ENCODE measurements at places on chromosomes 6 and 20.
A peak's percentile ranks its signal among the peaks of the same experiment; 100 is the strongest.

DNA sequence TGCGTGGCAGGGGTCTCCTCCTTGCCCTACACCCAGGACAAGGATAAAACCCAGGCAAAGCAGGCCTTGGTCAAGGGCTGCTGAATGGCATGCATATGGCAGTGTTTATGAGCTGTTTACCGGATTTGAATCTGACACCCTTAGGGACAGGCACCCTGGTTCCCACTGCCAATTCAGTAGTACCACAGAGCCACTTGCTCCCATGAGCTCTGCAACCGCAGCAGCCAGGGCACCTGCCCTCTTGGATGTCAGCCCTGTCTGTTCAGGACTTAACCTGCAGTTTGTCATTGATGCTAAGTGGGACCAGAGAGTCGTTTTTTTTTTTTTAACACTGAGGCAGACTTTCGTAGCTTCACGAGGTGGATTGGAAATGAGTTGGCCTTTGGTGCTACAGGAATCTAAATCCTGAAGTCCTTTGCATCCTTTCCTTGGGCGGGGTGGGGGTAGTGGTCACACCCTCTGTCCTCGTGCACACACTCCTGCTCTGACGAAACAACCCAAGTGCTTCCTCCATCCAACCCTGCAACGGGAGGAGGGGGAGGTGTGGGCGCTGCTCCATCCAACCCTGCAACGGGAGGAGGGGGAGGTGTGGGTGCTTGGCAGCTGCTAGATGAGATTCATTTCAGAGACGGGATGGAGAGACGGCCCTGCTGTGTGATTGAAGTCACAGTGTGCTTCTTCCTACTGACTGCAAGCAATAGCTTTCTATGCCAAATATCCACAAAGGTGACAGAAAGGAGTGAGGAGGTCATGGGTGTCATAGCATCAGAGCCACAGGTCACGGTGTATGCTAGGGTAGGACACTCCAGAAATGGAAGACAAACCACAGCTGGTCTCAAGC lies 166.5 kb downstream of the SMOC2 start:
- no peak for DNase-seq

DNA sequence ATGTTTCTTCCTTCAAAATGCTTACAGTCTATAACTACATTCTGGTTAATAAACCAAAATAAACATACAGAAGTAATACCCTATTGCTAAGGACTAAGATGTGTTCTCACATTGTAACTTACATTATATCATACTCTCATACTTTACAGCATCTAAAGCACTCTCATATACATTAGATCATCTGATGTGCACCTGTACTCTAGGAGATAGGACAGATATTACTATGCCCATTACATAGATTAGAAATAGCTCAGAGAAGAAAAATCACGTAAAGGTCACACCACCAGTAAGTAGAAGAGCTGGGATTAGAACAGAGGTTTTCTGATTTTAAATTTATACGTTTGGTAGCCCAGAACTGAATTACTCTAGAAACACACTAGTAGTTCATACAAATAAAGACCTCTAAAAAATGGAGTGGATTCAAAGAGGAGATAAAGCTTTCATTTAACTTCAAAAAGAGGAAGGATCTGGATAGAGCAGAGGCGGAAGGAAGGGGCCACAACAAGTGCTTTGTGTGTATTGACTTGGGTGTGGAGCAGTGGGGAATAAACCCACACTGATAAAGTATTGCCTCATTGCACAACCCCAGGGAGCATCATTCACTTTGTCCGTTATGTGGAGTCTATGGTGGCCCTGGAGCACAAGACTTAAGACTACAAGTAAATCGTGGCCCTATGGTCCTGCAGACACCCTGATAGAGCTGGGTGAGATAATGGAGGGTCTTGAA lies 30.9 kb downstream of the SLC2A12 start:
- DNase-seq: no peak

GRCh38 chr20:50629670-50630045 lies 61.7 kb downstream of the RIPOR3 start:
- DNase-seq: no peak

- peak; percentile 14 for DNase-seq
Observed at GRCh38 chr20:36541227-36541767, at the start of gene MYL9. MYL9 (plus strand) TSS chr20:36541519; CDS start chr20:36544885, 3,366 bp downstream.

DNA sequence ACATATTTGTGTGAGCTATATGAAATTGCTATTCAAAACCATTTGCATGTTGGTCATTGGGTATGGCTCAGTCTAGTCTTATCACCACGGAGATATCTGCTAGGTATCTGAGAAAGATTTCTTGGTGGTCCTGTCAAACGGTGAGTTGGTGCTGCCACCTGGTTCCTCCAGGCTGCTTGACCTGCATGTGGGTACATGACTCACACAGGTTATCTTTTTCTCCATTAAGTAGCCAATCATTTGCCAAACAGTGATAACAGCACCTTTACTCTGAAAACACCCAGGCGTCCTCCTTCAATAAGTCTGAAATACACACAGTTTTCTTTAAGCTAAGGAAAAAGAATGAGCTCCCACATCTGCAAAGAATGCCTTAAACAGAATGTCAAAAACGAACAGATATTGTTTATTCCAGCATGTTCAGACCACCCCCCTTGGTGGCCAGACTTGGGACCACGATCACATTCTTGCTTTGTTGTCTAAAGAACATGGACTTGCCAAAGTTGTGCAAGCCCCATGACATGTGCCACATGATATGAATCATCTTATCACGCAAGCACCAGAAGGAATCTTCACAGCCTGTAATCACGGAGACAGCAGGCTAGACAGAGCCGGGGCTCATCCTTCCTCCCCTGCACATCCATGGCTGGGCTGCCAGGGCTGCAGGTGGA lies 200.7 kb upstream of the THBS2 start:
- no peak for DNase-seq

GRCh38 chr6:70790483-70791224 lies 123.0 kb downstream of the SMAP1 start:
- no peak for DNase-seq

GRCh38 chr20:58243653-58244410 lies 15.4 kb upstream of the ANKRD60 start:
- DNase-seq: no peak

Data from immature natural killer cell (primary cell).